Thyroid gland (tissue), 4 donors: ENCODE measurements at places on chromosomes 13 and 19.

GRCh38 chr13:51849145-51850101 is 4.4 kb upstream of the TMEM272 start:
- DNase-seq, result peak; percentile 12

DNA sequence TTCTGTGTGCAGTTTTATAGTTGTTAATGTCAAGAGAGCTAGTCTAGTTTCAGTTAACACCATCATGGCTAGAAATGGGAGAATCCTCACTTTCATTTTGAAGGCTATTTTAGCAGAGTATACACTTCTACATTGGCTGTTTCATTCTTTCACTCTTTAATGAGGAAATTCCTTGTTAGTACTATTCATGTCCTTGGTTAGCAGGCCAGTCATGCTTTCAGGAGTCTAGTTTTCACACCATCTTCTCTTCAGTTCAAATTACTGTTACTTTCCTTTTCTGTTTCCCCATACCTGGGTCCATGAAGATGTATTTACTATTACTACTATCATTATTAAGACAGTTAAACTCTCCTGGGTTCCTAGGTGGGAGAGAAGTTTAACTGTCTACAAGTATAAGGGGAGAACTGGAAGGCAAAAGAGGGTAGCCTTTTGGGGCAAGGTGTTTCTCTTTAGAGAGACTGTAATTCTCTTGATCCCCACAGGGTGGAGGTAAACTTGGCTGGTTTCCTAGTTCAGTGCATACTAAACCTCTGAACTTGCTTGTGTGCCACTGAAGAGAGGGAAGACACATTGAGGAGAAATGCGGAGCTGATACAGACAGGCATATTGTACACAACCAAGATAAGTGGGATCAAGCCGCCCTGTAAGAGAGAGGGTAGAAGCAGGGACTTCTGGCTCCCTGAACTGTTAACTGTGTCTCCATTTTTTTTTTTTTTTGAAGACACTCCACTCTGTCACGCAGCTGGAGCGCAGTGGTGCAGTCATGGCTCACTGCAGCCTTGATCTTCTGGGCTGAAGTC is 41.3 kb upstream of the IGFL4 start:
- peak; percentile 20 for DNase-seq

GRCh38 chr13:50509771-50510441 is 333.6 kb downstream of the DLEU7 start:
- no peak for DNase-seq

DNA sequence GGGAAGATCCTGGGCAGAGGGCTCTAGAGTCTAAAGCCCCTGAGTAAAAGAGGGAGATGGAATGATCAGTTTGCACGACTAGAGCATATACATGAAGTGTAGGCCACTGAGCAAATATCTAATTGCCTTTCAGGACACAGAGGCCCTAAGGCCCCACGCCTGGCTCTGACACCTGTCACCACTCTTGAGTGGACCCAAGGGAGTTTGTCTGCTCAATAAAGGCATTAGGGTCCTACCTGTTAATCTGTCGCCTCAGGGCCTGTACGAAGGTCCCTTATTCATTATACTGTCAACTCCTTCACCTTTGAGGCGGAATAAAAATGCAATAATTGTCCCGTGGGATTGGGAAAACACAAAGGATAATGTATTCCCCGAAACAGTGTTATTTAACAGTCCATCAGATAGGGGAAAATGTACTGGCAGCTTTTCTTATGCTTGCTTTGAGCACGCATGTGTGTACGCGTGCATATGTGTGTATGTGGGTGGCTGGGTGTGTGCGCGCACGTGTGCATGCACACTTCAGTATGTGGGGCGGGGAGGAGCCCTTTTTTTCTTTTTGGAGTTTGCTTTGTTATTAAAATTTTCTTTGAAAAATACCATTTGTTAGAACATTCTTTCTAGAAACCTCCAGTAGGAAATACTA is 161.8 kb upstream of the SERP2 start:
- no peak for DNase-seq

DNA sequence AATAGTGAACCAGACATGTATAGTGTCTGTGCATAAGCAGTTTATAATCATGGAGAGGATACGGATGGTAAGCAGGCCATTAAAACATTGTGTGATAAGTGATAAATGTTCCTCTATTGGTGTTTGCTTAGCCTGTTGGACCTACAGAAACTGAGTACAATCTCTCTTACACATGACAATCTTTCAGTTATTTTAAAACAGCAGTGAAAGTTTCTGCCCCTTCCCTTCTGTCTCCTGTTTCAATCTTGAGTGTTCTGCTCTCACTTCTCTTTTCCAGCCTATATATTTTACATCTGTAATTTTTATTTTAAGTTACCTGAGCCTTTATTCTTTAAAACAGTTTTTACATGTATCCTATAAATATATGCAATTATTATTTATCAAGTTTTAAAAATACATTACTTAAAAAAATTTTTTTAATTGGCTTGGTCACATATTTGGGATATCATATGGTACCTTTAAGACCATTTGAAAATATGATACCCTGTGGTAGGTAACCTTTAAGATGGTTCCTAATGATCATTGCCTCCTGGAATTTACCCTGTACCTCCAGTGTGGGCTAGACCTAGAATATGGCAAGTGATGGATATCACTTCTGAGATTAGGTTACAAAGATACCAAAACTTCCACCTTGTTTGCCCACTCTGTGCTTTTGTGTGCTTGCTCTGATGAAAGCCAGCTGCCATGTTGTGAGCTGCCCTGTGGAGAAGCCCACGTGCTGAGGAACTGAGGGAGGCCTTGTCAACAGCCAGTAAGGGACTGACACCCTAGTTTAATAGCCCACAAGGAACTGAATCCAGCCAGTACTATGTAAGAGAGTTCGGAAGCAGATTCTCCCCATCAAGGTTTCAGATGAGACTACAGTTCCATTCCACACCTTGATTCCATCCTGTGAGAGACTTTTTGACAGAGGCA is 99.3 kb downstream of the DHRS12 start:
- DNase-seq, result no peak

DNA sequence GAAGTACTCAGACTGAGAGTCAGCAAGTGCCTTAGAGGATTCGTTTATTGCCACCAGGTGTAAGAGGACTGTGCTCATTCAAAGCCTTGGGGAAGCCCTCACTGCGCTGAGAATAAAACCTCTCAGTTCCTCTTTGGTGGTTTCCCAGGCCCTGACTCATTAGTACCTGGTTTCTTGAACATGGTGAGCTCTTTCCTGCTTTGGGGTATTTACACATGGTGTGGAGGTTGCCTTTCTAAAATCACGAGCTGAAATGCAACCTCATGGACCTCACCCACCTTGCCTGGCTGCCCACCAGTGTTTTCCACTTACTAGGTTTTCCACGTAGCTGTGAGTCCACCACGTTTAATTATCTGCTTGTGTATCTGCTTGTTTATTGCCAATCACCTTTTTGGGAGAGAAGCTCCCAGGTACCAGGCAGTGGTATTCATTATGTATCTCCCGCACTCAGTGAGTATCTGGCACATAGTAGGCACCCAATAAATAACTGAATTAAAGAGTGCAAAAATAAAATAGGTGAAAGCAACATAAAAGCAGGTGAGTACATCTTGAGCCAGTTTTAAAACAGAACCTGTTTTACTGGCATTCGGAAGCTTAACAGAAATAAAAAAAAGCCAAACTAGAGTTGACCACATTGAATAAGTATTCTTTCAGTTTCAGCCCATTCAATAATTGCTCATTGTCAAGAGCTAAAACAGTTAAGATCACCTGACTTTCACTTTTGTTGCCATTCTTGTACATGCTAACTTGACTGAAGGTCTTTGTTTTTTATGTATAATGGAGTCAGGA is 533.0 kb downstream of the MYO16 start:
- DNase-seq, result no peak

DNA sequence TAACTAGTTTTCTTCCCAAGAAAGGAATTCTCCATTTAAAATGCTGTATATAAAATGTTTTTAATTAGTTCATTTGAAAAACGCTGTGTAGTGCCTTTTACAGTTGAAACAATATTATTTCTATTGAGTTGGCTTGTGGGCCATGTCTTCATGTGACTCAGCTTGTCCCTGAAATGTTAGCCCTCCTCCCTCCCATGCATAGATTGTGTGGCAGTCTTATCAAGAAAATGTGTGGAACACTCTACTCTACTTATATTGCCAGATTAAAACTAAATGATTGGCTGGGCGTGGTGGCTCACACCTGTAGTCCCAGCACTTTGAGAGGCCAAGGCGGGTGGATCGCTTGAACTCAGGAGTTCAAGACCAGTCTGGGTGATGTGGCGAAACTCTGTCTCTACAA is 33.4 kb downstream of the TFDP1 start:
- DNase-seq, result no peak

GRCh38 chr13:34467450-34468083 is 474.5 kb upstream of the NBEA start:
- no peak for DNase-seq

GRCh38 chr13:48831248-48831647 is 144.5 kb upstream of the FNDC3A start:
- DNase-seq, result no peak

DNA sequence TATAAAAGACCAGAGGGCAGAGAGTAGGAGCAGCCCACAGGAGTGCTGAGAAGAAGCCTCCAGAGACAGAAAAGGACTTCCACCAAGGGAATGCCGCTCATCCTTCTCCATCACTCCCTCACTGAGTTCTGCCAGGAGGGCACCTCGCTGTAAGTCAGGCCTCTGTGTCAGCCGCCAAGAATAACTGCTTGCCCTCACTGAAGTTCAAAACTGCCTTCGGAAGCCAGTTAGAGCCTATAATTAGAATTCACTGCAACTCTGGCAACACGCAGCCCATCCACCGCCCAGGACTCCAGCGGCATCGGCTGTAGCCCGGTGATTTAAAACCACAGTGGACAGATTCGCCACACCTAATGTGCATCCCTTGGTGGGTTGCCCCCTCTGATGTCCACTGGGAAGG is 281.8 kb upstream of the ZNF507 start:
- no peak for DNase-seq

DNA sequence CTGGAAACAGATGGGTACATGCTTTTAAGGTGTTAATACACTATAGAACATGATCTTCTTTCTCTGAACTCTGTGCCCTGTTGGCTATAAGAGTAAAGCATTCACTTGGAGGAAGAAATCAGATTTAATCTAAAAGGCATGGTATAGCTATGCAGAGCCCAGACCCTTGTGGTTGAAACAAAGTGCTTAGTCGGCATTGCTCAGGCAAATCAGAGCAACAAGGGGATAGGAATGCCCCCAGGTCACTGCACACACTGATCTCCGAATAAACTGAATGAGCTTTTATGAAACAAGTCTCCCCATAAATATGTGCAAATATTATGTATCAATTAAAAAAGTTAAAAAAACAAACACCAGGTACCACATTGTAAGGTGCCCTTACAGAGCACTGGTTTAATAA is 52.0 kb upstream of the RGCC start:
- no peak for DNase-seq

DNA sequence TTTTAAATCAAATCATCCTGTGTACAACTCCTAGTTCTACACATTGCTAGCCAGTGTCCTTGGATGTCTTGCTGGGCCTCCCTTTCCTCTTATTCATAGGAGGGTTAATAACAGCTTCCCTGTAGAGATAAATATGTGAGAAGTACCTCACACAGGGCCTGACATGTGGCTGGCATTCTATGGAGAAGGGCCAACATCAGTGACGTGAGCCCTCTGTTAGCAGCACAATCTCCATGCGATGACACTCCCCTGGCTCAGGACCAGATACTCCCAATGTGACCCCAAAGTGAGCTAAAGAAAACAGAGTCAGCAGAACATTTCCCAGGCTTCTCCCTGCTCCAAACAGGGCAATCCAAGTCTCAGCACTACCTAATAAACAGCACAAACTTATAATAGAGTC is 818.4 kb downstream of the DIAPH3 start:
- DNase-seq, result no peak

DNA sequence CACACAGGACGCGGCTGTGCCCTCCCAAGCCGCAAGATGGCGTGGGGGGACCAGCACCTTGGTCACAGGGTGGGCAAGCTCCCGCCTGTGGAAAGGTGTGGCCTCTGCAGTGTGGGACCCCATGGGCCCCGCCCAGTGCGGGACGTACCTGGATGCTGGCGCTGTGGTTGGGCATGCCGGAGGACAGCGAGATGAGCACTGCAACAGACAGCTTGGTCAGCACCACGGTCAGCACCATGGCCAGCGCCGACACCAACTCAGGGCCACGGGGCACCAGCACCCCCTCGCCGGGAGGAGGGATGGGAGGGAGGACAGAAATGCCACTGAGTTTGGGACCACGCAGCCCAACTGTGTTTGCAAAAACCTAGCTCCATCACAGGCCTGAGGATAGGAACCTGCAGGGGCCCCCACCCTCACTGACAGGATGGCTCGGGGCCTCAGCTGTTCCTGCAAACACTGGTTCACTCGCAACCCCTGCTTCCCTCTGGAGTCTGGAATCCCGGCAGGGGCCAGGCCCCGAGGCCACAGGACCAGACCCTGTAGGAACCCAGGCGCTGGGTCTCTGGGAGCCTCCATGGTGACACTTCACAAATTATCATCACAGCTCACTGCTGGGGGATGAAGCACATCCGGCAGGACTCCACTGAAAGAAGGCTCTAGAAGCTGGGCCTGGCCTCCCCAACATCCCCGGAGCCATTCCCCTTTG is 27.1 kb downstream of the IZUMO4 start:
- DNase-seq, result no peak

GRCh38 chr19:20318616-20319015 is 151.6 kb downstream of the ZNF486 start:
- no peak for DNase-seq

- no peak for DNase-seq
These were observed 123.1 kb downstream of the RBM26 start for GRCh38 chr13:79282976-79283375.

- no peak for DNase-seq
These were observed 182.2 kb downstream of the KDM4B start for GRCh38 chr19:5150902-5151741.

DNA sequence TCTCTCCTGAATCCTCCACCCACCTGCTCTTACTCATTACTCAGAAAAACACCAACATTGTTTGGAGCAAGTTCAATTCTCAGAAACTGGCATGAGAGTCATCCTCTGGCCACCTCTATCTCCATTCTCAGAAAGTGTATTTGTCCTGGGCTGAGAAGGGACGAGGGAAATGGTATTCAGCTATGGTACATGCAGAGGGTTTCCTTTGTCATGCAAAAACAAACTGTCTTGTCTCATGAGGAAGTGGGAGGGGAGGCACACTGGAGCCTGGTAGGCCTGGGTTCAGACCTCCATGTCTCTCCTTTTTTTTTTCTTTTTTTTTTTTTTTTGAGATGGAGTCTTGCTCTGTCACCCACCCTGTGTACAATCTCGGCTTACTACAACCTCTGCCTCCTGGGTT is 31.9 kb upstream of the LILRA2 start:
- DNase-seq, result no peak
